ENCODE measurements at places on chromosomes 5 and 9.

DNA sequence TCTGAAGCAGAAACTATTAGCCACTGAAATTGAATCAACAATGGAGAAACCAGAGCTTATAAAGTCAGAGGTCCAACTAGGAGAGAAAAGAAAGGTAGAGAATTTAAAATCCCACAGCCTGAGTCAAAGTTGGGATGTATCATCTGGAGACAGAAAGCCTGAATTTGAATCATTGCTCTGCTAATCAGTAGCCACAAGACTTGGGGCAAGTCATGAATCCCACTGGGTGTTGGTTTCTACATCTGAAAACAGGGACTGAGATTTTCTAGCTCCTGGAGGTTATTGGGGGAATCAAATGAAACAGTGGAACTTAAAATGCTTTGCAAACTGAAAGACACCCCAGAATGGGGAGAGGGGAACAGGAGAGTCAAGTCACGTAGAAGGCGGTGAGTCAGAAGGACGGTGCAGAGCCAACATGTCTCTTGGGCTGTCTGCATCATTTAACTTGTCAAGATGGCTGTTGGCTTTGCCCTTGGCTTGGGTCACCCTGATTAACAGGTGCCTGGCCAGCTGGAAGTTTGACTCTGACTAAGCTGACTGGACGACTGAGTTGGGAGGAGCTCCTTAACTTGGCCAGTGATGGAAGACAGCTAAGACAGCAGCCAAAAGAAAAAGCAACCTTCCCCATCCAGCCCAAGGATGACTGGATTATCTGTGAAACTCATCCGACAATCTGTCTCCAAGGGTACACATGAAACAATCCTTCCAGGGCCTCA, 60.6 kb upstream of the ADRA1B start:
- no peak for DNase-seq

- no peak for DNase-seq
Observed at GRCh38 chr5:162487528-162488525, 420.3 kb downstream of the GABRG2 start.

DNA sequence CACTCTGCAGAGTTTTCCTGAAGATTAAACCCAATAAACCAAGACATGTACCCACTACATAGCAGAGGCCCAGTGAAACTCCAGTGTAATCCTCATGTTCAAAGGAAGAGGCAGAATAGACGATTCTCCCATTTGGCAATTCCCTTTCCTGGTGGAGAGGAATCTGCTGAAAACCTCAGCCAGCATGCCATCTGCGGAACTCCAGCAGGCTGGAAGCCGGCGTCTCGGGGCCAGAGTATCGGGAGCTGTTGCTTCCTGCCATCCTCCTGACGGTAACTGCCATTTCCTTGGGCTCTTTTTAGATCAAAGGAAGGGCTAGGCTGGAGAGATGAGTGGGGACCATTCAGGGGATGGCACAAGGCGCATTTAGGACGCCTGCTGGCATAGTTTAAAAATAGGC, 20.5 kb downstream of the NEURL1B start:
- DNase-seq, result no peak

DNA sequence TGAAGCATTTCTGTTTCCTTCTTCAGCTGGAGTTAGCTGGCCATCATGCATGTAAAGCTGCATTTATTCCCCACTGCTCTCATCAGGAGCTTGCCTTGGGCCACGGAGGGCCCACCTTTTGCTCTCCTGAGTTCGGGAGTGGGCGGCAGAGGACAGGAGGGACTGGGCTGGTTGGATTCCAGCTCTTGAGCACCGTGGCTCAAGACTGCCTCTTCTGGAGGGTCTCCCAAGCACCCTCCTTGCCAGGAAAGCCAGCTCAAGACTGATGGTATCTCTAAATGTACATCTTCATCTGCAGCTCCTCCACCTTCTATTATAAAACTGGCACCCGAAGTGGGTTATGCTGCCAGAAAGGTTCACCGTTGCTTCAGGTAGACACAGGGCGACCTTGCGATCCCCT, 399.6 kb upstream of the IRX1 start:
- DNase-seq, result no peak

DNA sequence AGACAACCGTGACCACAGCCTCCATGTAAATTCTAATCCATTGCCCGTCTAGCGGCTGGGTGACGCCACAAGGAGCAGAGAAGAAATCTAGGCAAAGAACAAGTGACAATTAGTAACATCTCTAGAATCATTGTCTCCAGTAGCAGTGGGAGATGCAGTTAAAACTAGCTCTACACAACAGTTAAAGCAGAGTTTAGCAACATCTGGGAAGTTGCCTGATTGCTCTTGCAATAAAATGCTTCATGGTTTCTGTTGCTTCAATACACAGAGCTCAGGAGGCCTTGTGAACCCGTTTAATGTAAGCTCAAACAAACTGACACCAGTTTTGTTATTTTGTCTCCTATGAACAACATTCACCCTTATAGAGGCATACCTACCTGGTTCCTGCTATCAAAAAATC, 369.8 kb upstream of the PDE4D start:
- no peak for DNase-seq

GRCh38 chr5:150860246-150860821, 14.0 kb downstream of the IRGM start:
- no peak for DNase-seq

DNA sequence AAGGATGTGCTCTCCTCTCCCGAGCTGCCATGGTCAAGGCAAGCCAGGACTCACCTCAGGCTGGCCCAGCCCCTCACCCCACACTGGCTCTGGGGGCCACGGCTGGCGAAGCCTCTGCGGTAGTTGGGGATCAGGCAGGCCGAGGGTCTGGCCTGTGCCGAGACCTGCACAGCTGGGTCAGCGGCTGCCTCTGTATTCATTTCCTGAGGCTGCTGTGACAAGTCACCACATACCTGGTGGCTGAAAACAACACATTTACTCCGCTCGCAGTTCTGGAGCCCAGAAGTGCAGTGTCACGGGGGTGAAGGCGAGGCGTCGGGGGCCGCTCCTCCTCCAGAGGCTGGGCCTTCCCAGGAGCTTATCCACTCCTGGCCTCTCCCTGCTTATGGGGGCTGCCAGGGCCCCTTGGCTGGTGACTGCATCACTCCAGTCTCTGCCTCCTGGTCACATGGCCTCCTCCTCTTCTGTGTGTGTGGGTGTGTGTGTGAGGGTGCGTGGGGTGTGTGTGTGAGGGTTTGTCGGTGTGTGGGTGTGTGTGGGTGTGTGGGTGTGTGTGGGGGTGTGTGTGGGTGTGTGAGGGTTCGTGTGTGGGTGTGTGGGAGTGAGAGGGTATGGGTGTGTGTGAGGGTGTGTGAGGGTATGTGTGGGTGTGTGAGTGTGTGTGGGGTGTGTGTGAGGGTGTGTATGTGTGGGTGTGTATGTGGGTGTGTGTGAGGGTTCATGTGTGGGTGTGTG, 3.2 kb upstream of the SCGB3A1 start:
- no peak for DNase-seq

GRCh38 chr5:138625134-138625533, 49.9 kb upstream of the HSPA9 start:
- no peak for DNase-seq

DNA sequence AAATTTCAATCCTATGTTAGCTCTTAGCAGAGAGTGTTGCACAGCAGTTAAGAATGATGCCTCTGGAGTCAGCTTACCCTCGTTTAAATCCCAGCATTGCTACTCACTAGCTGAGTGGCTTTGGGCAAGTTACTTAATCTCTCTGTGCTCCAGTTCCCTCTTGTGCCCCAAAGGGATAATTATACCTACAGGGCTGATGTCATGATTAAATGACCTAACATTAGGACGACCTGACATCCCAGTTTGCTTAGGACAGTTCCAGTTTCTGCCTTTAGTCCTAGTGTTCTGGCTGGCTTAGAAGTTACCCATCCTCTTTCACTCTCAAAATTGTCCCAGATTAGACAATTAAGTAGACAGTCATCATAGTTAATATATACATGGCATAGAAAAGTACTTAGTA, 4.3 kb upstream of the RAI14 start:
- DNase-seq, result no peak

DNA sequence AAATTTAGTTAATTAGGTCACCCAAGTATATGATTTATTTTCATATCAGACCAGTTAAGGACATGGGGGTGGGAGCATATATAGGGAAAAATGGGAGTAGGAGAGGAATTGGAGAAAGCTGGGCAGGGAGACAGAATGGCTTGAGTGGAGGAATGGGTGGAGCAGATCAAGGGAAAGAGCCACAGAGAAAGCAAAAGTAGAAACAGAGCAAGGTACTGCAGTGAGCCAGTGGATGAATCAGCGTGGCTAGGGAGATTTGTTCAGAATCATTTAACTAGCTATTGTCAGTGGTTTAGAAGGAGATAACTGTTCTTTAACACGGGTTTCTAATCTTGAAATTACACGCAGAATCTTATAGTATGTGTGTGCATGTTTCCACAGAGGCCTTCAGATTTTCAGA, 37.4 kb downstream of the SNX24 start:
- no peak for DNase-seq

DNA sequence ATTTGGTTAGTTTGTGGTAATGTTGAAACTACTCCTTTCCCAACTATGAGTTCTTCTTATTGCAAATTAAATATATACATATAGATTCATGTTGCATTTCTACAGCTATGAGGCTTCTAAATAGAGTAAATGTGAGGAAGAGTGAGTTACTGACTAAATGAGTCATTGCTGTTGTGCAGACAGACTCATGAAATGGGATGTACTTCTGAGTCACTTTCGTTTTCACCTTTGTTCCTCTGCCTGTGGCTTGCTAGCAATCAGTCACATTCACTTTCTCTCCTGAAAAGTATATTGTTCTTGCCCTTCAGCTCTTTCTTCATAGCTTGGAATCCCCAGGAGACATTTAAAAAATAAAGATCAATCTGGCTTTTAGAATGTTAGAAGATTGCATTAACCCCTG, 295.5 kb upstream of the SMC2 start:
- DNase-seq, result no peak

- DNase-seq, result no peak
Observed at GRCh38 chr5:75611311-75612225, at the start of gene ANKDD1B. ANKDD1B (plus strand) TSS chr5:75611453; CDS start chr5:75611635, 182 bp downstream.

DNA sequence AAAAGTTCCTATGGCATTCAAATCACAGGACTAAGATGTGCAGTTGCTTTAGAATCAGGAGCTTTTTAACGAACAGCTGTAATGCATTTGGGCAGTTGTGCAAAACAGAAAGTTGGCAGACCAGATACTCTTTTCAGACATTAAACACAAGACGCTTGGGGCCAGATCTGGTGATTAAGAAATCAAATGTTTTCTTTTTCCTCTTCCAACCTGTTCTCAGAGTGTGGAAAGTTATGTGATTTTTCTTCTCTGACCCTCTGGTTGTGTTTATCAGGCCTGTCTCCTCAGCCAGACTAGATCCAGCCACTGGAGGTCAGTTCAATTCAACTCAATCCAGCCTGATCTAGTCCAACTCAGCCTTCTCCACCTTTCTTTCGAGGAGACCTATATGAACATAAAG, 298.5 kb upstream of the PCSK5 start:
- DNase-seq, result no peak

DNA sequence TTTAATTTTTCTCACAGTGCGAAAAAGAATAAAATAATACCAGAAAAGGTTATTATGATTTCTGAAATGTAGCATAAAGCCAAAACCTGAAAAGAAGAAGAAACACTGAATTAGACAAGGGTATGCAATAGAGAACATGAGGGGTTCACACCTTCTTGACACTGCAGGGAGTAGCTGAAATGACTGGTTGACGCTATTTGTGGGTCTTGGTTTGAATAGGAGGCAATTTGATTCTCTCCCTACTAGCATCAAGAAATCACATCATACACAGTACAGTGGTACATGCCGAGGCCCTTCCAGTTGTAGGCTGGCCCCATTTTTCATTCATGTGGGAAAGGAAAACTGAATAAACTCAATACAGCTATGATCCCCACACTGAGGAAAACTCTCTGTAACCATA, 68.6 kb downstream of the NR3C1 start:
- no peak for DNase-seq

DNA sequence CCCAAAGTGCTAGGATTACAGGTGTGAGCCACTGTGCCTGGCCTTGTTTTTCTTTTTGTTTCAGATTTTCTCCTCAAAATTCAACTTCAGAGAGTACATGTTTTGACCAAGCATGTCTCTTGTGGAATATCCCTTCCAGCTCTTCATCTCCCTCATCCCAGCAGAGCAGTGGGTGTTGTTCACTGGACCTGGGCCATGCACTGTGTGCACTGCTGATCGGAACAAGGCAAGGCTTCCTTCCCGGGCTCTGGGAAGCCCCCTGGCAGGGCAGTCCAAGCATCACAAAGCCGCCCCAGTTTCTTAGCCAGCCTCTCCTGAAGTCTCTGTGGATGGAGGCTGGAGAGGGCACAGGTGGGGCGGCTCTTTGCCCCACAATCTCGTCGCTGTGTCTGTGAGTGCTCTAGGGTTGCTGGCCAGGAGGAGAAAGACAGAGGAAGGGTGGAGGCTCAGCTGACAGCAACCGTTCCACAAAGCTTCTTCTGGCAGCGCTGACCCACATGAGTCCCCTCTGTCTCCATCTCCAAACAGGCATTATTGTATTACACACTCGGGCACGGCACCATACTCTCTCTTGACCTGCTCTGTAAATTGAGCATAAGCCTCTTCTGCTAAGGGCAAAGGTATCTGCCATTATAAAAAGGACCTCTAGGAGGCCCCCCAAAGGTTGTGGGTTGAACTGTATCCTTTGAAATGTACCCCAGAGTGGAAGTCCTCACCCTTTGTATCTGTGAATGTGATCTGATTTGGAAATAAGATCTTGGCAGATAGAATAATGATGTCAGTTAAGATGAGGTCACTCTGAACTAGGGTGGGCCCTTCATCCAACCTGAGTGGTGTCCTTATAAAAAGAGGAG, 89.6 kb downstream of the TARS1 start:
- no peak for DNase-seq

DNA sequence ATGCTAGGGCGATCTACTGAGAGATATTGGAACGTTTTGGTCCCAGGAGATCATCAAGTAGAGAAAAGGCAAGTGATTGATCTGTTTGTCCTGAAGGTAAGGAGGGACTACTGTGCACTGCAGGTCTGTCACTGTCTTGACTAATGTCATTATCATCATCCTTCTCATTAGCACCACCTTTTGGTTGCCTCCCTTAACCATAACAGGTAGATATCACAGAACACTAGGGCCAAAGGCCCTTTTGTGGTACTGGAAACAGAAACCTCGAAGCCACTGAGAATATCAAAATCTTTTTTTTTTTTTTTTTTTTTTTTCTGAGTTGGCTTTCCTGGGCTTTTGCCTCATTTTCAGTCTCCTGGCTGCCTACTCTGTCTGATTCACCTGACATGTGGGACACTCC, 134.0 kb downstream of the KCTD16 start:
- no peak for DNase-seq

- peak; percentile 46 for DNase-seq
Observed at GRCh38 chr5:119315516-119315949, 40.3 kb upstream of the TNFAIP8 start.

GRCh38 chr9:74777136-74777879, 110.4 kb downstream of the TRPM6 start:
- DNase-seq, result peak; percentile 56

- no peak for DNase-seq
Observed at GRCh38 chr5:98679963-98680362, 93.5 kb upstream of the RGMB start.

GRCh38 chr9:114092336-114092735, 6.8 kb downstream of the KIF12 start:
- DNase-seq, result no peak

- no peak for DNase-seq
Observed at GRCh38 chr9:35464141-35465025, 25.5 kb upstream of the RUSC2 start.

GRCh38 chr5:126499853-126500342, 76.7 kb downstream of the GRAMD2B start:
- DNase-seq, result no peak

GRCh38 chr5:32589942-32590869, 4.8 kb downstream of the SUB1 start:
- DNase-seq, result no peak

- no peak for DNase-seq
Observed at GRCh38 chr5:124783285-124783684, 36.8 kb upstream of the ZNF608 start.

GRCh38 chr5:95984287-95984938, 22.8 kb upstream of the ELL2 start:
- DNase-seq, result no peak
